ENCODE measurements at places on chromosomes 12 and 14. TPM values are rescaled to one million over a fixed set of nuclear protein-coding genes. Genes with fewer than 3 reads are reported as not detected.

C1QL4 gene
- 0.18 TPM for total RNA-seq

C12orf50 gene
- total RNA-seq, result not detected

POMT2 gene
- 96.5 TPM for total RNA-seq

POTEG gene
- total RNA-seq, result not detected

DLK1 gene
- total RNA-seq, result not detected

GRCh38 chr12:130127532-130127911, 34.7 kb upstream of the FZD10 start:
- no peak for DNase-seq

DNA sequence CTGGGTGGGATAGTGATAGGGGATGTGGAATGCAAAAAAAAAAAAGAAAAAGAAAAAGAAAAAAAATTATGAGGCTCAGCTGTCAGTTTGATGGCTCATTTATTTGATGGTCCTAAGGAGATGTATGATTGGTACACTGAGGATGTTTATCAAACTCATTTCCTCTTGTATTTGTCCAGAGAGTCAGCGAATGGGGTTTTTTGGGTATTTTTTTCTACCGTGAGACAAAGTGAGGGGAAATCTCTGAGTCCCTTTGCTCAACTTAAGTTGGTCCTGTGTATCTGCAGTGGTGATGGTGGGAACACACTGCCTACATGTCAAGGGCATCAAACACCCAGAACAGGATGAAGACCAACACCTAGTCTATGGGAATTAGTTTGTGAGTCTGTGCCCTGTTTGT, 176.9 kb upstream of the HIF1A start:
- peak; percentile 9 for DNase-seq

- no peak for DNase-seq
These were observed 19.4 kb downstream of the SLC2A13 start for GRCh38 chr12:40086471-40086870.
